Stimulated activated CD8-positive, alpha-beta memory T cell treated with anti-CD3 and anti-CD28 coated beads, Interleukin-15, amount 100 ng/mL, for 1 hour (primary cell): ENCODE measurements at places on chromosomes 4 and X.

GRCh38 chrX:9293903-9294302, 171.0 kb upstream of the TBL1X start:
- no peak for DNase-seq

GRCh38 chrX:85052205-85052604, 48.5 kb downstream of the APOOL start:
- no peak for DNase-seq

- DNase-seq, result no peak
These were observed 28.3 kb downstream of the AREG start for GRCh38 chr4:74473155-74473811.

DNA sequence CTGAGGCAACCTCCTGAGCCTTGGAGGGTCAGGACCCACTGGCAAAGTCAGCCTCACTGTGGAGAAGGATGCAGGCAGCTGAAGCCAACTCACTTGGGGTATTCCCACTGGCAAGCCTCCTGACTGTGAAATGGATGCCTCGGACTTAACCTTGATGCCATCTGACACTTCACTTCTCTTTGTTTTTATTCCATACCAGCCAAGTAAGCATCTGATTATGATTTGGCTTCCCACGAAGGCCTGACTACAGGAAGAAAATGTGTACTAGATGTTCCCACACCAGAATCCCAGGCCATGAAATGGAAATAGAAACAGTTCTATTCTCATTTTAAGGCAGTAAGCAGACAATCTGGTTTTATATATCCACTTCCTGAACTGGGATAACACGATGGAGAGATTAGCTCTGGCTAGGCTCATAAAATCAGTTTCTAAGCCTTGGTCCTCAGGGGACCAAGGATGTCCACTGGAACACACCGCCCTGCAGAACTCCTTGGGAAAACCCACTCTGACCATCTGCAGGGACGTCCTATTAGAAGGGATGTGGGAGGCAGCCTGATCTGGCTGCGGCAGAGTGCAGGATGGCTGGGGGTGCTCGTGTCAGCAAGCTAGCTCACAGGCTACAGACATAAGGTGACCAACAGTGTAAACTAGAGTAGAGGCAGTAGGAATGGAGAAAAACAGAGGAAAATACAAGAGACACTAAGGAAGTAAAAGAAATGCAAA, 89.3 kb downstream of the TSPAN5 start:
- no peak for DNase-seq

DNA sequence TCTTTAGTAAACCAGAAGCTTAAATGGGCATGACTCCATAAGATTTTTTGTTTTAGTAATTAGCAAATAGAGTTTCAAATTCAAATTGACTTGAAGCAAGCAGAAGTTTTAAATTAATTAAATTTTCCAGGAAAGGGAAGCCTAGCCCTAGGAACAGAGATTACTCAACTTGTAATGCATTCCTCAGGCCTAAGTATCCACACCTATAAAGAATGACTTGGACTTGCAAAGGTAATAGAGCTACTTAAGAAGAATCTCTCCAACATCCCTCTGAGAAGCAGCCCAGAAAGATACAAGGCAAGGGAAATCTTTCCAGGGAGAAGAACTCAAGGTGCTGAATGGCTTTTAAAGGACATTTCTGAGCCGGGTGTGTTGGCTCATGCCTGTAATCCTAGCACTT, 16.9 kb upstream of the TMPRSS11E start:
- DNase-seq, result no peak

GRCh38 chr4:1109898-1110506, 3.4 kb downstream of the RNF212 start:
- DNase-seq, result no peak

DNA sequence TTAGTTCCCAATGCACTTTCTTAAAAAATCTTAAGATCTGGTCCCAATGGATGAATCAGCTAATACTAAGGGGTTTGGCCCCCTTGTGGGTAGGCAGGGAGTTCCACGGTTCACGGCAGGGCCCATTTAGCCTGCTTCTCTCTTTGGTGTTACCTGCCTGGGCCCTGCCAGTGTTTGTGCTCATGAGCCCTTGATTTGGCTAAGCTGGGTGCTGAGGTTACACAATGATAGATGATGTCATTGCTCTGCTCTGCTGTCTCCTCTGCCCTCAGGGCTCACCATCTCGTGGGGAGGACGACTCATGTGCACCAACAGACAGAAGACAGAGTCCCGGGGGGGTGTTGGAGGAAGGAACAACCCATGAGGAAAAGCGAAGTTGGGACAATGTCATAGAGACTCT, 24.4 kb downstream of the RTL5 start:
- DNase-seq, result no peak

DNA sequence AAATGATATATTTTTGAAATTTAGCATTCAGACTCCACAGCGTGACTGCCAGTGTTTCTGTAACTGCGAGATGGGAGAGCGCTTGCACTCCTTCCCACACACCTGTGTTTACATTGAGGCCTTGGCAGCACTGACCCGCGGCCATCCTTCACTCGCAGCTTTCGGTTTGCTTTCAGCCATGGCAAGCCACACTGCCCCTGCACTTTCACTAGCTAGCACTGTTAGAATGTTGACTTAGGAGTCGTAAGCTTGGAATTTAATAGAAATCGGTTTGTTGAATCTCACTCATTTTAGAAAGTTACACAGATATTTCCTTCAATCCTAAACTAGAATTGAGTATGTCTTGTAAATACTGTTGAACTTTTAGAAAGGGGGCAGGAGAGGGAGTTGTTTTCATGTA, 136.2 kb downstream of the CFAP299 start:
- no peak for DNase-seq

DNA sequence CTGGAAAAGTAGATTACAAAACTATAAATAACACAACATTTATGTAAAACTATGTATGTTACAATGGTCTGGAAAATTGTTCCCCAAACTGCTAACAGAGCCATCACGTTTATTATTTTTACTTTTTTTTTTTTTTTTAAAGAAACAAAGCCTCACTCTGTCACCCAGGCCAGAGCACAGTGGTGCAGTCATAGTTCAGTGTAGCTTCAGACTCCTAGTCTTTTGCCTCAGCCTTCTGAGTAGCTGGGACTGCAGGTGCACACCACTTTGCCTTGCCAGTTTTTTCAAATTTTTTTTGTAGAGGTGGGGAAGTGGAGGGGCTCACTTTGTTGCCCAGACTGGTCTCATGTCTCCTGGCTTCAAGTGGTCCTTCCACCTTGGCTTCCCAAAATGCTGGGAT, 180.1 kb upstream of the SPRY1 start:
- DNase-seq, result no peak

DNA sequence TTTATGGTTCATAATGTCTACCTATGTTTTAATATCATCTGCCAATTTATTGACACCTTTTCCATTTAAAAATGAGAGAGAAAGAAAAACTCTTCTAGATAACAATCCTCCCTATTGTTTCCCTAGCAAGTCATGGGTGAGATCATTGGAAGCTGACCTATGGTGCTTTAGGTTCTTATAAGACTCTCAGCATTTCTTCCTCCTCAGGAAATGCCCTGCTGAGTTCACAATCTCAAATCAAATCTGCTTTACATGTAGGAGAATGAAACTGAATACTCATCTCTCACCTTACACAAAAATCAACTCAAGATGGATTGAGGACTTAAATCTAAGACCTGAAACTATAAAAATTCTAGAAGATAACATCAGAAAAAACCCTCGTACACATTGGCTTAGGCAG, 267.4 kb downstream of the RAPGEF2 start:
- DNase-seq, result no peak

GRCh38 chr4:139018501-139018900, 2.9 kb downstream of the NOCT start:
- no peak for DNase-seq

GRCh38 chr4:15291122-15291521, 136.7 kb upstream of the C1QTNF7 start:
- DNase-seq, result no peak

GRCh38 chrX:130139474-130140201, 26.0 kb downstream of the AIFM1 start:
- DNase-seq, result no peak

DNA sequence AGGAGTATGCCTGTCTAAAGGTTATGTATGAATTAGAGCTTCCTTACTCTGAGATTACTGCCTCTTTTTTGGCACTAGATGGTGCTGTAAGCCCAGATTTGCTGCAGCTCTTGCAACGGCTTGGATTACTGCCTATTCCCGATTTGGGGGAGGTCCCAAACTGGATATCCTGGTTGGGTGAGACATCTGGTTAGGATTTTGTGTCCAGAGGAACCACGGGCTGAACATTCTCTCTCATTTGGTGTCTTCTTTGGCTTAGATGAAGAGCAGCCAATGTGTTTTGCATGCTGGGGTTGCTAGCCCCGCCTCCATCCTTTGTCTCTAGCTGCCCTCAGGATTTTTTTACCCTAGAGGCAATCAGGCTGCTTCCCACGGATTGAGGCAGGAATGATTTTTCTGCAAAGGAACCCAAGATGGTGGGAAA, 31.9 kb downstream of the F8A1 start:
- no peak for DNase-seq

DNA sequence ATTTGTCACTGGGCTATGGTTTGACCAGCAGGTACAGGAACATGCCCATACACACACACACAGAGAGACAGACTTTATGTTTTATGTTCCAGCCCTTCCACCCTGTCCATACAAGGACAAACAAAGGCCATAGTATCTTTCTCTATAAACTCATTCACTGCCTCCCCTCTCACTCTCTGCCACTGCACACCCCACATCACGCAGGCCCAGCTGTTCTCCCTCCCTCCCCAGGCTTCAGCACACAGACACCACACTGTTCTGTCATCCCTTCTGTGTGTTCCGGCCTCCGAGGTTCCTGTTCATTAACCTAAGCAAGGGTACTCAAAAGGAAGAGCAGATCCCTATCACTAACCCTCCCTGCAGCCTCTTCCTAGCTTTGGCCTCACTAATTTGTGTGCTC, 17.8 kb downstream of the LAS1L start:
- DNase-seq, result no peak

- no peak for DNase-seq
These were observed 15.7 kb upstream of the TET2 start for GRCh38 chr4:105130945-105131344.

- no peak for DNase-seq
These were observed 86.0 kb upstream of the GIMD1 start for GRCh38 chr4:106454581-106454980.

GRCh38 chrX:22196149-22196548, 76.6 kb upstream of the CBLL2 start:
- DNase-seq, result no peak

GRCh38 chr4:31360786-31361185, 640.6 kb downstream of the PCDH7 start:
- DNase-seq, result no peak

DNA sequence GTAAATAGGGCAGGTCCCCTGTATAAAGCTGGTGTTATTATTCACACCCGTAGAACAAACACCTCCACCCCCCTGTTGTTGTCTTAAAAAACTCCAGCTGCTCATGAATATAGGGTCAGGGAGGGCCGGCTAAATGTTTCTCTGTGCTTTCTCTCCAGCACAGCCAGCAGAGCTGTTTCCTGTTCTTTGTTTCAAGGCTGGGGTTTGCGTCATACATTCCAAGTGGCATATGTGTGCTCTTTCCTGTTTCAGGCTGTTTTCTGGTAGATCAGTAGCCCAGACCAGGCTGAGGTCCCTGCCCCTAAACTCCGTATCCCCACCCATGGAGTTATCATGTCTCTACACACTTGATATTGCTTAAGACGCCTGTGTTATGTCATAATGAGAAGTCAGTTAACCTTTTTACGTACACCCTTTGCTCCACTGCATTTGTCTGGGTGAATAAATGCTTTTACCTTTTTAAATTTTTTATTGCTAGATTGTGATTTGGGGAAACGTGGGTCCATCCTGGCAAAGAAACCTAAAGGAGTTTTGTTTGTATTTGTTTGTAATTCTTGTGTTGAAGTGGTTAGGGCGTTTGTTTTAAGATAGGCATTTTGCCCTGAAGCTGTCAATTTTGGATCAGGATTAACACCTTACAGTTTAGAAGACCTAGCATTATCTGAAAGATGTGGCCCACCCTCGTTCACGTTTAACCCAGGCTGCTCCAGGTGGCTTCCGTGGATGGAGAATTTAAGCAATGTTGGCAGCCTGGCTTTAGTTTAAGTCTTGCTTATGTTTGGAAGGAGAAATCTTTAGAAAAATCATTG, 3.3 kb downstream of the KLF3 start:
- DNase-seq, result no peak

GRCh38 chrX:49286581-49286980, 16.9 kb upstream of the GAGE10 start:
- DNase-seq, result no peak

GRCh38 chrX:150663073-150663472, 30.1 kb upstream of the MTMR1 start:
- DNase-seq, result no peak

DNA sequence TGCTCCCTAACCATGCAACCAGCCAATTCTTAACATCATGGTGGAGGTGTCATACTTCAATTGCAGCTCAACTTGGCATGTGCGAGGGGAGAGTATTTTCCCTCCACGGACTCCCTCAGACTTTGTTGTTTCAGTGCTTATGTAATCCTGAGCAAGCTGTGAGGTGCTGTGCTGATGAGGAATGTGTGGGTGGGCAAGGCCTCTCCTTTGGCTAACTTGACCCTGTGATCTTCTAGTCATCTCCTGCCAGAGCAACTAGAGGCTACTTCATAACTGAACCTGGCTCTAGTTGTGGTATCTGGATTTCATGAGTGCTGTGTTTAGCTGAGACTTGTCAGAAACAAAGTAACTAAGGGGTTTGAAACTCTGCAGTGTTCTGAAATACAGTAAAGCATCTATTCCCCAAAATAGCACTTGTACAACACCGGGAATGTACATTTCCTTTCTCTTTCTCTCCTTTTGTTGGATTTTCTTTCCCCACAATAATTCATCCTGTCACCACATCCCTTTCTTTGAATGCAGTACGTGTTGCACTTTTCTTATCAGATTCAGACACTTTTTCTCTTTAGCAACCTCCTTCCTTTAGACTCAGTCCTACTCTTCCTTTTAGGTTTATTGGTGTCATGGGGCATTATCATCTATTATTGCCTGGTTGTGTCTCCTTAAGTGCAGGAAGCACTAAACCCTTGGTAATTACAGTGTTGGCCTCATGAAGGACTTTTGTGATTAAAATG, 415.2 kb upstream of the NR3C2 start:
- no peak for DNase-seq

- no peak for DNase-seq
These were observed 94.8 kb downstream of the GPRIN3 start for GRCh38 chr4:89212666-89213381.

DNA sequence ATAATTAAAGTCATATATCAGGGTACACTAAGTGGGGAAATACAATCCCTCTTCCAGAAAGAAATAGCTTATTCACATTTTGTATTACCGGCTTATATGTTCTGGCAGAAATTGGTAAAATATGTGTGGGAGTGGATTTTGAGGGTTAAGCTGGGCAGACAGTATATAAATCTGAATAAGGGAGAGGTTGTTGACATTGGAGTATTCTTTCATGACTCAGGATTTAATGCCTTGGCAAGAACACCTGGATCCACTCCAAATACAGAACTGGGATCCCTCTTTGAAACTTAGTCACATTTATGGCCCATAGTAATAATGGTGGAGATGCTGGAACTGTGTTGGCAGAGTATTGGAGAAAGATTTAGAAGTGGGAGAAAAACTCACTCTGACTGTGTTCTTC, 54.3 kb upstream of the TET2 start:
- no peak for DNase-seq

- no peak for DNase-seq
These were observed 28.6 kb downstream of the IDS start for GRCh38 chrX:149476513-149476912.

GRCh38 chrX:71225009-71225408, 2.0 kb downstream of the GJB1 start:
- DNase-seq, result no peak
